Stimulated activated CD4-positive, alpha-beta T cell treated with anti-CD3 and anti-CD28 coated beads, Interleukin-4, amount 100 ng/mL, for 48 hours (primary cell): ENCODE measurements at places on chromosomes 2 and 18.
A peak's percentile ranks its signal among the peaks of the same experiment; 100 is the strongest.

DNA sequence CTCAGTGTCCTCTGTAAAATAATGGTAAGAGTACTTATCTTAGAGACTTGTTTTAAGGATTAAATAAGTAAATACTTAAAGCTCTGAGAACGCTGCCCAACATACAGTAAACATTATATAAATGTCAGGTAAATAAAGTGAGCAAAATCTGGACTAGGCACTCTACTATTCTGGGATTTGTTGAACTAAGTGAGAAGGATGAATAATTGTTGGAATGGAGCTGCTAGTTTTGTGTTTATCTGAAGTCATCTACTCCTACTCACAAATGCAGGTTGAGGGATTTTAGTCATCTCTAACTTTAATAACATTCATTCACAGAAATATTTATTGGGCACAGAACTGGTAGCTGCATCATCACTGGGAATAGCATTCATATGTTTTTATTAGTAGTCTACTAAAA is 103.4 kb downstream of the MEIS1 start:
- DNase-seq, result no peak

DNA sequence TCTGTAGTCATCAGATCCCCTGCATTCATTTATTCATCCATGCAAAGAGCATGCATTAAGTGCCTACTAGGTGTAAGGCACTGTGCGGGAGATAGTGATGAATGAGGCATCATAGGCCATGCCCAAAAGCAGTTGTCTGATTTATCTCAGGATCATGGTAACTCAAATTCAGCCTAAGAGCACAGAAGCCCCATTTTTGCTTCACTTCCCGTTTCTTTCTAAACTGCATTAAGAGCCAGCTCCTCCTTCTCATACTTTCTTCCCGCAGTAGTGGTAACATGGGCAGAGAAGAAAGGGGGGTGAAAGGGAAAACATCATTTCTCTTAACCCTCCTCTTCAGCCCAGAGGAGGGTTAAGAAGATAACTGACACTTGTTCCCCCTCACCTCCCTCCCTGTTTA is 2.9 kb downstream of the GPR45 start:
- DNase-seq, result no peak

GRCh38 chr2:102112692-102113665 is 29.6 kb upstream of the IL1R1 start:
- no peak for DNase-seq

GRCh38 chr2:33108483-33109443 is 162.0 kb downstream of the LTBP1 start:
- DNase-seq, result no peak

GRCh38 chr2:7057865-7058400 is 140.7 kb downstream of the RNF144A start:
- DNase-seq, result no peak

DNA sequence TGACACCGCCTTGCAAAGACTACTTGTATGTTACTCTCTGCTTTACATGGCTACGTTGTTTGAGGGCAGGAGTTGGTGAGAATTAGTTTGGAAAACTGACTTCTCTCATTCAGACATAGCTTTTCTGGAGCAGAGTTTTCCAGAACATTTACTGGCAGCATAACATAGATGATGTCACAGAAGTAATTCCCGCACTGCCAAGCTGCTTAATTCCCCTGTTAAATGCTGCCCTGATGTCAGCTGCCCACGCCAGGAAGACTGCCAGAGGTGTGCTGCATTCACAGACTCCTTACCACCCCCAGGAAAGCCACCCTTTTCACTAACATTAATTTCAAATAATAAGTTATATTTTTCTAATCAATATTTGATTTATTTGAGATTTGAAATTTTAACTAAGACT is 24.7 kb upstream of the PTPN2 start:
- no peak for DNase-seq

- no peak for DNase-seq
These were observed 600.8 kb downstream of the CPS1 start for GRCh38 chr2:211157211-211157610.

GRCh38 chr2:71962911-71963694 is 184.6 kb downstream of the CYP26B1 start:
- no peak for DNase-seq

GRCh38 chr2:117523267-117523666 is 291.2 kb upstream of the DDX18 start:
- no peak for DNase-seq

DNA sequence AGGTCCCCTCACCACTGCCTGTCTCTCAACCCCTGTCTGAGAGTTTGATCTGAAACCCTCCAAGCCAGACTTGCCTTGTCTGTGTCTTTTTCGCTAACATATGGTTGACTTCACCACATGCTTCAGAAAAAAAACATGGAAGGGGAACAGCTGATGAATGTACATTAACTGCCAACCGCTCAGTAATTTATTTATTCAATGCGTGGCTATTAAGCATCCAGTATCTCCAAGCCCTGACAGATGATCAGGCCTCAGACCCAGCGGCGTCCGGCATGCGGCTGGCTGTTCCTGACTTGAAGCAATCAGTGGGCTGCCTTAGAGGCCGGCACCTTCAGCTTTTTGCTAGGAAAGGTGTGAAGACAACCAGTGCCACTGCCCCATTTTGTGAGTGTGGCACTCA is 62.3 kb downstream of the NGEF start:
- DNase-seq, result no peak

GRCh38 chr18:63879709-63880108 is 7.8 kb upstream of the SERPINB2 start:
- no peak for DNase-seq

DNA sequence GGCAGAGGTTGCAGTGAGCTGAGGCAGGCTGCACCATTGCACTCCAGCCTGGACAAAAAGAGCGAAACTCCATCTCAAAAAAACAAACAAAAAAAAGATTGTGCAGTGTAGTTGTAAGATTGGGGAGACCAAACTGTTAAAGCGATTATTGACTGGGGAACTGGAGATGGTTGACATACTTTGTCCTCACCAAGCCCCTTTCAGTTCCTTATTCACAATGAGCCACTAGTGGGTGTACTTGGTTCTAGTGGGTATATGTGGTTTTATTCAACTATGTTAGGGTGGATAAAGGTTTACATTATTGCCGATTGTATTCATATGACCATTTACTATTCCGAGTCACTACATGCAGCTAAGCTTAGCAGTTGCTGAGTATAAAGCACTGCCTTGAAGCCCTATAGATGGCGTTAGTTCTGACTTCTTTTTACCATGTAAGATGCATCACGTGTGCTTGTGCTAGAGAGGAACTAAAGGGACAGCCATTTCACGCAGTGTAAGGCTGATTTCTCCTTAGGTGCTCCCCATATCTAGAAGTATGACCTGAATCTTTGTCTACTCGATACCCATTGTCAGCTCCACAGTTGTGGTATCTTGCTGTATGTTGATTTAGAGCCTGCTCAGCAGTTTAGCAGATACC is 12.1 kb downstream of the EIF4E2 start:
- no peak for DNase-seq

DNA sequence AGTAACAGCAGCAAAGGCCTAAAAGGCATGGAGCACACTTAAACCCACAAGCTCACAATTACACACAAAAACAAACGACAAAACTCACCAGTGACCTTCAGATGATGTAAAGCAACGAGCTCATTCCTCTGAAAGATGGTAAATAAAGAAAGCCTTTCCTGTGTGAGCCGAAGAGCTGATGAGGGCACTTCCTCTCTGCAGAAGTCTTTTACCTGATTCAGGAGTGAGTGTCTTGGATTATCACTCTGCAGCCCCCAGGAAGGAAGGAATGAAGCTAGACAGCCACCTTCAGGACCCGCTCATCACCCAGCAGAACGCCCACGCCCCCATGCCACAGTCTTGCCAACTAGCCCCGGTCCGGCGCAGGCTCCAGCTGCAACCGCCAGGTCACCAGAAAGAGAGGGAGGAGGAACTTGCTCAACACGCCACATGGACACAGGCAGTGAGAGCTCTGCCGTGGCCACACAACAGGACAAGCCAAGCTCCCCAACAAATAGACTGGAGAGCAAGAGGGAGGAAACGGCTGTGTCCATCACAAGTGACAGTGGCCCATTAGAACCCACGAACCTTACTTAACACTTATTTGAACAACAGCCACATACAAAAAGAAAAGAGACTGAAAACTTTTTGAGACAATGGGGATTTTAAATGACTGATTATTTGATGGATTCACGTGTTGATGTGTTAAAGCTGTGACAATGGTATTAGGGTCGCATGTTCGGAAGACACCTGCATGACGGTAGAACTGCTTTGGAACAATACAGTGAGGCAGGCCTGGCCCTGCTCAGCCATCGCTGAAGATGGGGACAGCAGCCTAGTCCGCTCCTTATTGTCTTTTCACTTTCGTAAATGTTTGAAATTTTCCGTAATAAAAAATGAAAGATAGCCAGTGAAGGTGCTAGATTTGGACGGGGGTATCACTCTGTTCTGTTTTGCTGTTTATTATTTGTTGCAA is 127.3 kb downstream of the HDAC4 start:
- no peak for DNase-seq

- DNase-seq, result peak; percentile 65
These were observed 1.9 kb downstream of the TLX2 start for GRCh38 chr2:74515981-74516633.

GRCh38 chr18:23260926-23261590 is 125.8 kb downstream of the CABLES1 start:
- no peak for DNase-seq

GRCh38 chr2:111128096-111128495 is 7.4 kb downstream of the BCL2L11 start:
- DNase-seq, result no peak

DNA sequence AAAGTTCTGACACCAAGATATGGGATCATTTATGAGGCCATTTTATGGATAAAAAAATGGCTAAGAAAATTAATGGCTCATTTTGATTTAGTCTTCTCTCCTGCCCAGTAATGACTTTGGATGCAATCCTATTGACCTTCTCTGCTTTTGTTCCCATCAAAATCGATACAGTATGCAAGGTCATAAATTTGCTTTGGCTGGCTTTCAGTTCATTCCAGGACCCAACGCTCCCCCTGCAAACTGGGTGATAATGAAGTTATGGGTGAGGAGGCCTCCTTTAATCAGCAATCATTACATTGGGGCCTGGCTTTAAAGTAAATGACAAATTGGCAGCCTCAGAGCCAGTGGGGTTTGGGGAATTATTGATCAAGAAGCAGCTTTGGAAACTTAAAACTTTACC is 351.8 kb upstream of the GYPC start:
- no peak for DNase-seq

GRCh38 chr18:58291131-58291530 is 247.1 kb downstream of the NEDD4L start:
- DNase-seq, result no peak

GRCh38 chr2:182318466-182319220 is 108.2 kb downstream of the PDE1A start:
- no peak for DNase-seq

GRCh38 chr2:192809173-192809572 is 614.4 kb upstream of the TMEFF2 start:
- no peak for DNase-seq

- DNase-seq, result no peak
These were observed 48.1 kb upstream of the DYNC2LI1 start for GRCh38 chr2:43725711-43726246.

- DNase-seq, result no peak
These were observed 126.1 kb downstream of the MTX2 start for GRCh38 chr2:176395273-176395854.

- no peak for DNase-seq
These were observed 274.7 kb upstream of the HNMT start for GRCh38 chr2:137689549-137689948.

DNA sequence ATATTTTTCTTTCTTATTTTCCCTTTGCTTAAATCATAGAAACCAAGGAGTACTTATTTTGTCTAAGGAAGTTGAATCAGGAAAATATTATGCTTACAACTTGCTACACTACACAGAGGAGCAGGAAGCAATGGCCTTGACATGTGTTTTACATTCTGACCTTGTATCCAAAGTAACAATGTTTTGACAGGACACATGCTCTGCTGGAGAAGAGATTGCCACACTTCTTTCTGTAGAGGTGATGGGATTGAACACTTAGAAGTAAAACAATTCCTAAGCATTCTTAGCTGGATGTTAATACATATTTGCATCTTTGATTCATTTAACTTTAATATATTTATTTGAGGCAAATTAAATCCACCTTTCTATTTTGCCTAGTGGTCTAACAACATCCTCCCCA is 929.1 kb downstream of the DSC3 start:
- DNase-seq, result no peak

DNA sequence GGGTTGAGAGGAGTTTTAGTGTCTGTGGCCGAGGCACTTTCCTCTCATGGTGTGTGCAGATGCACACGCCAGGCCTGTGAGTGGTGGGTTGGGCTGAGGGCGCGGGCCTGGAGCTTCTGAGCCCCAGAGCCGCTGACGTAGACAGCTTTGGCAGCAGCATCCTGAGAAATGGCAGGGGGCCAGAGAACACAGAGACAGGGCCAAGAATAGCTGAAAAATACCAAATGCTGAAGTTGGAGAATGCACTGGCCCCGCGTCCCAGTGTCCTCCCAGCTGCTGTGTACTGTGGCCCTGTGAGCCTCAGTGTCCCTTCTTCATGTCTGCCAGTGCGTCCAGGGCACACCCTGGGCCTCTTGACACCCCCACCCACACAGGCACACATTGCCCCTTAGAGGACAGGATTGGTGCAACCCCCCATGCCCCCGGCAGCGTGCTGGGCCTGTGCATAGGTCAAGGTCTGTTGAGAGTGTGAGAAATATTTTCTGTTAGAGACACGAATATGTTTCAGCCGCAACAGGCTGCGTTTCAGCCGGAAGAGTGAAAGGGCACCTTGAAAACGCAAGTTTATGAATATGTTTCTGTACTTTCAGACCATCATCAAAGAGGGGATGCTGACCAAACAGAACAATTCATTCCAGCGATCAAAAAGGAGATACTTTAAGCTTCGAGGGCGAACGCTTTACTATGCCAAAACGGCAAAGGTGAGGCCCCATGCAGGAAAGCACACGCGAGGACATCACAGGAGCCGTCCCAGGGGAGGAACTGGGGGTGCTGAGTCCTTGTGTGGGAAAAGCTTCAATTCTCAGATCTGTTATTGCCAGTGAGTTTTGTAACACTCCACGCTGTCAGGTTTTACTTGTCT is 33.6 kb downstream of the DGKD start:
- DNase-seq, result no peak

GRCh38 chr2:60984720-60985119 is 32.8 kb upstream of the PEX13 start:
- DNase-seq, result no peak

DNA sequence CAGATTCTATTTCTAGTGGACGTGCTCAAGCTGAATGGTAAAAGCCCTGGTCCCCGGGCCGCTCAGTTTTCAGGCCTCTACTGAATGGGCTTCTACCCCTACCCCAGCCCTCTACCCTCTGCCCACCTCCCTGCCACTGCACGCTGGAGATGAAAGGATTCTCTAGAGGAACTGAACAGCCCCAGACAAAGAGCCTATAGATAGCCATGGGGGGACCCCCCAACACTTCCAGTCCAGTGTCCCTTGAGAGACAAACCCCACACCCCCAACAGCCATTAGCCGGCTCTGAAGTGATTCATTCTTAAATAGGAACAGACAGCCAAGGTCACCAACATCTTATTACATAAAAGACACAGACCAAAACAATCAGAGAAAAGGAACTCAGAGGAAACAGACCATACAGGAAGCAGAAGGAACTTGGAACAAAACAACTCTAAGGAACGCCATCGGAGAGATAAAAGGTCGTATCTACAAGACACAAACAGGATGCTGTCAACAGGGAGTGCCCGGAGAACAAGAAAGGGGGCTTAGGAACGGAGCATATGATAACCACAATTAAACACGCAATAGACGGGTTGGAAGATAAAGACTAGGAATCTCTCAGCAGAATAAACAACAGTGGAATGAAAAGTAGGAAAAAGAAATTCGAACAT is 23.5 kb downstream of the TMEM37 start:
- DNase-seq, result no peak

- DNase-seq, result no peak
These were observed 16.0 kb upstream of the TSPYL6 start for GRCh38 chr2:54271843-54272627.
